ENCODE measurements at places on chromosomes 5 and 9.
A peak's percentile ranks its signal among the peaks of the same experiment; 100 is the strongest.

DNA sequence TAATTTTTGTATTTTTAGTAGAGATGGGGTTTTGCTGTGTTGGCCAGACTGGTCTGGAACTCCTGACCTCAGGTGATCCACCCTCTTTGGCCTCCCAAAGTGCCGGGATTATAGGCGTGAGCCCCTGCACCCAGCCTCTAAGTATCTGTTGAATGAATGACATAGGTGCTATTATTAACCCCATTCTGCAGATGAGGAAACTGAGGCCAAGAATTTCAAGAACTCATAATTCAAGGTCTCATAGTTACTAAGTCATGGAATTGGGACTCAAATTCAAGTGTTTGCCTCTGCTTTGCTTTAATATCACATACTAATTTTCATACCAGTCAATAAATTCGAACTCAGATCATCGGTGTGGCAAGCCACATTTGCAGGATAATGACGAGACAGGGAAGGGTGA lies 1.9 kb downstream of the KIF20A start:
- no peak for DNase-seq

DNA sequence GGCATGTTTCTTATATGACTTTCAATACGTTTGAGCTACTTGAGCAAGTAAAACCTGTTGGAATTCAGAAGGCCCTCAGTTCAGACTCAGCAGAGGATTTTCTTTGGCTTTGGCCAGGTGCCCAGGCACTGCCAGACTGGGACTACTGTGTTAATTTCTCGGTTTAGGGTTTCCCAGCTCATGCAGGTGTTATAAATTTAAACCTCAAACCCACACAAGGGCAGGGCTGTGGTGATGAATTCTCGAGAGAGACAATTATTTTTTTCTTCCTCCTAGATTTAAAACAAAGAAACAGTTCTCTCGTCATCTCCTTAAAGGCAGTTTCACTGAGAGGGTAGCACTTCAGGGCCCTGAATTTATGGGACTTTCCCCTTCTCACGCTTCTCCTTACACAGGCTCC lies 406.0 kb upstream of the PIK3R1 start:
- no peak for DNase-seq

DNA sequence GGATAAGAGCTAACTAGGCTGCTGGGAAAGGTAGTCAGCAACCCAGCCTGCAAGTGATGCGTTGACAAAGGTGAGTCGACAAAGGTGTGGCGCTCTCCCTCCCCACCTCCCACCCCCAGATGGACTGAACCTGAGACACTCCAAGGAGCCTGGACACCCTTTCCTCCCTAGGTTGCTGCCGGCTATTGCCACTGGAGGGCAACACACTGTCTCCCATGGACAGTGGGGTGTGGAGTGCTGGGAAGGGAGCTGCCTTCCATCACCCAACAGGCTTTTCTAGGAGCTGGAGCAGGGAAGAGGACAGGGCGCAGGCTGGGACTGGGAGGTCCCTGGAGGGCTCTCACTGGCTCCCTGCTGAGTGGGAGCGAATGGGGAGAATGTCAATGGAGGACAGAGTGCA lies 75.4 kb upstream of the ARAP3 start:
- DNase-seq, result no peak

- no peak for DNase-seq
Measured at GRCh38 chr9:131240047-131240921, 36.0 kb downstream of the FAM78A start.

GRCh38 chr5:42798284-42799240 lies 13.1 kb downstream of the SELENOP start:
- no peak for DNase-seq

- DNase-seq, result no peak
Measured at GRCh38 chr5:36462295-36463021, 143.9 kb upstream of the SLC1A3 start.

DNA sequence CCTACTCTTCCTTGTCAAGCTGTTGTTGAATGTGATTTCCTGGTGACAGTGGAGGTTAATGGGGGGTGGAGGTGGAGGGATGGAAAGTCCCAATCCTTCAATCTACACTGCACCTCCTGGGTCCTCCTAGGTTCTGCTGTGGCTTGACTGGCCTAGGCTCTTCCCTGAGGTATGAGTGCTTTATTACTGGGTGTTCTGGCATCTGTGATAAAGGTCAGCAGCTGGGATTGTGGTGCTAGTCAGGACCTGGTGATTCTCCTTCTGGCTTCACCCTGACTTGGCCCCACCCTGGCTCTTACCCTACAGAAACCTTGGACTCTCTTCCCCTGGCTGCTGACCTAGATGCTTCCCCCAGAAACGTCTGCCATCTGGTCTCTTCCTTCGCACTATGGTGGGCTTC lies 194.3 kb downstream of the ARHGEF28 start:
- DNase-seq, result no peak

DNA sequence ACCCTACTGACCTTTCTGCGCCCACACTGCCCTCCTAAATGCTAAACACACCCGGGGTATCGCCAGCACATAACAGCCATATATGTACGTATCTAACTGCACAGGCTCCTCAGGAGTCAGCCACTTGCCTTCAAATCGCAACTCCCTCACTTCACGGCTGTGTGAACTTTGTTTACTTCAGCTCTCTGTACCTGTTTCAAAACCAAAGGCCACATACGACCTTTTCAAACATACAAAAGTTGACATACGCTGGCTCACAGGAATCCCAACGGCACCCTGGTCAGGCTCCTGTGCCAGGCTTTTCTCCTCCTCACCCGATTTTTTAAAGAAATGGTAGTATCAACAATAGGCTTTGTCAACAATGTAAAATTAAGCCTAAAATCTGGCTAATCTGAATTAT lies 39.0 kb upstream of the ZNF622 start:
- DNase-seq, result no peak

GRCh38 chr5:175384724-175385552 lies 59.0 kb downstream of the DRD1 start:
- no peak for DNase-seq

DNA sequence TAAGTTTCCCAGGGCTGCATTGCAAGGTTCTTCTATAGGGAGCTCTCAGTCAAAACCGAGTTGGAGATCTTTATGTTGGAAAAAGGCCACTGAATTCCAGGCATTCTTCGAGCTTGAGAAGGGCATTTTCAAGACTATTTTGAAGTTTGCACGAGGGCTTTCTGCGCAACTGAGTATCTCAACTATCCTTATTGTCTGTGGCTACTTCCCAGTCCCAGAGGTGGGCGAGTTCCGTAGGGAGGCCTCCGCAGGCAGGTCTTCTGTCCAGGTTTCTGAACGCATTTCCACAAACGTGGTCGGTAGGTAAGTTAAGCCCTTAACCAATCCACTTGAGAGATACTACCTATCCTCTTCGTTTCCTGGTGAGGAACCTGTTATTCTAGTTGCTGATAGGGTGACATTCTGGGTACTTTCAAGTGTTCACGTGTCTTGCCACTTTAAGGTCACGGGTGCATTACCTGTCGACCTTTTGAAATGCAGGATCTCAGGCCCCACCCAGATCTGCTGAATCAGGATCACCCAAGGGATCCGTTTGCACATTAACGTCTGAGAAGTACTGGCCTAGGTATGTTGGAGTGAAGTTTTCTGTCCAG lies 51.4 kb upstream of the TJP2 start:
- DNase-seq, result no peak

GRCh38 chr5:78903861-78904260 lies 81.2 kb downstream of the ARSB start:
- no peak for DNase-seq

GRCh38 chr5:124866355-124867136 lies 120.1 kb upstream of the ZNF608 start:
- no peak for DNase-seq

- no peak for DNase-seq
Measured at GRCh38 chr9:116420993-116421538, 266.0 kb upstream of the TRIM32 start.

DNA sequence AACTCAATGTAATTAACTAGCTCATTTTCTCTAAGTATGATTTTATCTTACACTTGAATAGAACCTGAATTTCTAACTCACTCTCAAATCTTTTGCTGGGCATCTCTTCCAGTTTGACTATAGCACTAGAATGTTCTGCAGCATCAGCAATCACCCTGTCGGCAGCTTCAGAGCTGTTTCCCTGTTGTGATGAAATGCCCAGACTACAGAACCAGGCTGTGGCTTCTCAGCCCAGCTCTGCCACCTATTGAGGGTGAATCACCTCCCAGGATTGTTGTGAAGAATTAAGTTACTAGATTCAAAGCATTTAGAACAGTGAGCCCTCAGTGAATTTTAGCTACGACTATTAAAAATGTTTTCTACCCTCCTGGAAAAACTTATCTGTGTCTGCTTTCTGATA lies 90.4 kb upstream of the ANKRD55 start:
- no peak for DNase-seq

- DNase-seq, result no peak
Measured at GRCh38 chr5:168039039-168039438, 252.4 kb upstream of the WWC1 start.

DNA sequence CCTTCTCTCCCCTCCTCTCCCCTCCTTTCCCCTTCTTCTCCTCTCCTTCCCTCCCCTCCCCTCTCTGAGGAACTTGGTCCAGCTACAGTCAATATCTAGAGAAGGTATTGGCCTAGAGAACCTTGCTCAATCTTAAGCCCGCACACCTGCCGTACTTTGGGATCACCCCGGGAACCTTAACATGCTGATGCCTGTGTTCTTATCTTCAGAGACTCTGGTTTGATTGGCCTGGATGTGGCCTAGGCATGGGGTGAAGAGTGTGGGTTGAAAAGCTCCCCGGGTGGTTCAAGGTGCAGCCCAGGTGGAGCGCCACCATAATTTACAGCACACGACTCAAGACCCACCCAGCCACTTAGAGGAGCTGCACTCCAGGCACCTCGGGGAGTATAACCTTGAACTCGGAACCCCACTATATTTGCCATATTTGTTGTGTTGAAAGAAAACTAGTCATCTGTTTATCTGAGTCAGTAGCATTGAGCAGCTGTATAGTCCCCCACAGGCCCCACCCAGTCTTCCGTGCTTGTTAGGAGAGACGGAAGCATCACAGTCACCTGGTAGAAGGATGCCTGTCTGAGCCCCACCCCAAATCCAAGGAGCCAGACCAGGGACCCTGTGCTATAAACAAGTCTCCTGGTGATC lies 14.4 kb upstream of the PHF19 start:
- DNase-seq, result no peak

DNA sequence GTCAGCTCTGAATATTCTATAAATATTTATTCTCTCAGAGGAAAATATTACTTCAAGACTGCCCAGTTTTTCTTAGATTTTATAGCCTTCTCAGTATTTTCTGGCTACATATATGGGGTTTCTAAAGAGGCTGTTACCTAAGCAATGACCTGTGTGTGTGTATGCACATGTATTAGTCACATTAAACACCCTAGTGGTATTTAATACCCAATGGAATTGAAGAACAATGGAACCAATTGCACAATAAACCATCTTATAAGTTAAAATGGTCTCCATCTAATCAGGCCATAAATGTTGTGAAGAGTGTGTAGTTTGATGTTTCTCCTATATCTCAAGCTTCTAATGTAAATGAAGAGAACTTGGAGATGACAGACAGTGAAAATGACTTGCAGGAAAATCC lies 450.0 kb downstream of the SPATA31D1 start:
- no peak for DNase-seq

- DNase-seq, result peak; percentile 71
Measured at GRCh38 chr9:95317119-95317892, at the start of gene FANCC. FANCC (minus strand) TSS chr9:95317709; CDS start chr9:95249291, 68,418 bp downstream.

DNA sequence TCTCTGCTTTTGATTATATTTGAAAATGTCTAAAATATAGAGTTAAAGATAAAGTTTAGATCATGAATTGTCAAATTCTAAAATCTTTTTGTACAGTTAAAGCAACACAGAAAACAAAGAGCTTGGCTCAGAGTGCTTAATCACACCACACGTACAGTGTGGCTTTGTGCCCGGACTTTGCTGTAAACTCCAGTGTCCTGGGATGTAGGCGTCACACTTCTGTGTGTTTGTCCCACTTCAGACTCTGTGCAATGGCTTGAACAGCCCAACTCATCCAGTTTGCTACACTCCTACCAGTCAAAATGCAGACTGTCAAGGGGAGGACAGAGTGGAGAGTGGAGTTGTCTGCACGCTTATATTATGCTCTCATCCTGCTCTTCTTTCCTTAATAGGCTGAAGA lies 45.3 kb downstream of the SMARCA2 start:
- no peak for DNase-seq

- no peak for DNase-seq
Measured at GRCh38 chr9:88544245-88544644, 9.3 kb downstream of the NXNL2 start.

GRCh38 chr5:177327539-177328522 lies 16.1 kb upstream of the MXD3 start:
- no peak for DNase-seq

DNA sequence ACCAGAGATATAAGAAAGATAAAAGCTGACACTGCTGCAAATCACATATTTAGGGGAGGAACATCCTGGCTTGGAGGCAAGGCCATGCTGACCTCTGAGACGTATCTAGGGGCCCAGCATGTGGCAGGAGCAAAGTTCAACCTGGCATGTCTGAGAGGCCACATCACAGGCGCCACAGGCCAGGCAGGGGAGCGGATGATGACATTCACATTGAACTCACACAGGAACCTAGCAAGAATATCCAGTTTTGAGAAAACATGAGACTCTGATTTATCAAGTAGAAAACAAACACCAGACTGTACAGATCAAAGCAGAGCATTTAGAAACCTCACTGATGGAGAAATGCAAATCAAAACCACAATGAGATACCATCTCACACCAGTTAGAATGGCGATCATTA lies 64.2 kb upstream of the STK32A start:
- no peak for DNase-seq

- DNase-seq, result no peak
Measured at GRCh38 chr5:16600946-16601345, 15.9 kb downstream of the RETREG1 start.

DNA sequence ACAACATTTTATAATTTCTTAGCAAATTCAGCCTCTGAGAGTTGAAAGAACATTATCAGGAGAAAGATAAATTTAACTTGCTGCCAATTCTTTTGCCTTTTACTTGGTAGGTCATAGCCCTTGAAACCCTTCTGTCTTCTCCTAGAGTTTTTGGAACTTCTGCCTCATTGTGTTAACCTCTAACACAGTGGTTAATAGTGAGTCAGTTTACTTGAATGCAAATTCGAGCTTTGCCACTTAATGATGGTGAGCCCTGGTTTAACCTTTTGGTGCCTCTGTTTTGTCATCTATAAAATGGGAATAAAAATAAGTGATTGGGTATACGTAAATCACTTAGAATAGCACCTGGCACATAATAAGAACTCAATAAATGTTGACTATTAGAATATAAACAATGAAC lies 1.8 kb upstream of the INIP start:
- no peak for DNase-seq

DNA sequence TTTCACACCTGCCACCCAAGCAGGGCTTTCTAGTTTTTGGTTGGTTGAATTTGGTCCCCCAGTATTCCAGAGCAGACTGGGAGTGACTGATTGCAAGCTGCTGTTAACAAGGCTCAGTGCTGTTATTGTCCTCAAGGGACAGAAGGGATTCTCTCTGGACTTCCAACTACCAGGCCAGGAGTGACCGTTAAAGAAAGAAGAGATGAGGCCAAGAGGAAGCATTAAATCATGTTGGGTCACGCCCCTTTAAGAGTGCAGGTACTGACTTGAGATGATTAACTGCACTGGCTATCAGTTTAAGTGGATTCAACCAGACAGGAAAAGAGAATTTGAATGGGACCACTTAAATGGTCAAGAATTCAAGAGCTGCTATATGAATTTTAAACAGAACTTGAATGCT lies 220.8 kb upstream of the PCSK5 start:
- DNase-seq, result no peak
